ENCODE measurements at places on chromosomes 3 and 15.

DNA sequence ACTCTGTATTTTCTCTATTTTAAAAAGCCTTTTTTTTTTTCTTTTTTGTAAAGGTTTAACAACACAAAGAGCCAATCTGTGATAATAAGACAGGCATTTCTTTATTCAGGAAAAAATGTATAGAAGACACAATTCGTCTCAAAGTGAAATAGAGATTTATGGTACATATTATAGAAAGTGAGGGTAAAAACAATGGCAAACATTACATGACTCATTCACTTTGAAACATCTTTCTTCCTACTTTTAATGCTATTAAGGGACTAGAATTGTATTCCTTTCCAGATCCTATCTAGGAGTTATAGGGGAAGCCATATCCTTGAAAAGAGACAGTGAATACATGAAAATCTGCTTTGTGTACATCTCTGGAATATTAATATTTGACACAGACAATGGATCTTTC, 137.1 kb upstream of the MCTP2 start:
- no peak for DNase-seq

GRCh38 chr15:77821188-77821958, 188.7 kb upstream of the LINGO1 start:
- DNase-seq = peak; percentile 18

DNA sequence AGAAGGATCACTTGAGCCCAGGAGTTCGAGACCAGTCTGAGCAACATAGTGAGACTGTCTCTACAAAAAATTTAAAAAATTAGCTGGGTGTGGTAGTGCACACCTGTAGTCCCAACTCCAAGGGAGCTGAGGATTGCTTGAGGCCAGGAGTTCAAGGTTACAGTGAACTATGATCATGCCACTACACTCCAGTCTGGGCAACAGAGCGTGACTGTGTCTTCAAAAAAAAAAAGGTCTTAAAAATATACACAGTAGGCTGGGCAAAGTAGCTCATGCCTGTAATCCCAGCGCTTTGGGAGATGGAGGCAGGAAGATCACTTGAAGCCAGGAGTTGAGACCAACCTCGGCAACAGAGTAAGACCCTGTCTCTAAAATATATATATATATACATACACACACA, 11.2 kb upstream of the CAMK1 start:
- no peak for DNase-seq

DNA sequence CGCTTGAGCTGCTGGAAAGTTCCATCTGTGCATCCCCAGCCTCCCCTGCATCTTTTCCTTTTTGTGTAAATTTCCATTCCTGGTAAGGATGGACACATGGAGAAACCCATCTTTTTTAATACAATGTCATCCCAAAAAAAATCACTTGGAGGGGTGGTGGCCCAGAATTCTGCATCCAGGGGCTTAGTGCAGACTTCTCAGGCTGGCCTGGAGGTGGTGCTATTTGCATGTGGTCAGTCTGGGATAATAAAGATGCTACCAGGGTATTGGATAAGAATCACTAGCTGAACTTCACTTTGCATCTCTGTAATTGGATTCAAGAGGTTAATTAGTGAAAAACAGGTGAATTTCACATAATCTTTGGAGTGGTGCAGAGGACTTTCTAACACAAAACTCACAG, 1.8 kb upstream of the ZSCAN2 start:
- DNase-seq = peak; percentile 20

DNA sequence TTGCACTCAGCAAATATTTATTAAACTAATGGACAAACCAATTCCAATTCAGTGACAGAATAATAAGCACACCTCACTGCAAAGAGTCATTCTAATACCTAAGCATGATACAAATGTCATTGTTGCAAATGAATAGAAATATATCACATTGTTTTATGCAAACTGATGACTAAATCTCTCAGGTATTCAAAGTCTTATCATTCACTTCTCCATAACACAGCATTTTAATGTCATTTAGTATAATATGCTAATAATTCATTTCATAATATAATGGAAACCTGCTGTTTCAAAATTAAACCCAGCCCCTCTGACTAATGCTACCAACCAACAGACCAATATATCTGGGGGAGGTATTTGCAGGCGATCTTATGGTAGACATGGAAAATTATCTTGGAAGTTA, 71.8 kb downstream of the FGF7 start:
- no peak for DNase-seq

GRCh38 chr15:95663156-95664100, 667.1 kb upstream of the NR2F2 start:
- peak; percentile 44 for DNase-seq

GRCh38 chr3:71787851-71788405, 3.0 kb upstream of the PROK2 start:
- no peak for DNase-seq

All from AG04450 (cell line).